Effector CD4-positive, alpha-beta T cell (primary cell): ENCODE measurements at places on chromosomes 1 and 21.

DNA sequence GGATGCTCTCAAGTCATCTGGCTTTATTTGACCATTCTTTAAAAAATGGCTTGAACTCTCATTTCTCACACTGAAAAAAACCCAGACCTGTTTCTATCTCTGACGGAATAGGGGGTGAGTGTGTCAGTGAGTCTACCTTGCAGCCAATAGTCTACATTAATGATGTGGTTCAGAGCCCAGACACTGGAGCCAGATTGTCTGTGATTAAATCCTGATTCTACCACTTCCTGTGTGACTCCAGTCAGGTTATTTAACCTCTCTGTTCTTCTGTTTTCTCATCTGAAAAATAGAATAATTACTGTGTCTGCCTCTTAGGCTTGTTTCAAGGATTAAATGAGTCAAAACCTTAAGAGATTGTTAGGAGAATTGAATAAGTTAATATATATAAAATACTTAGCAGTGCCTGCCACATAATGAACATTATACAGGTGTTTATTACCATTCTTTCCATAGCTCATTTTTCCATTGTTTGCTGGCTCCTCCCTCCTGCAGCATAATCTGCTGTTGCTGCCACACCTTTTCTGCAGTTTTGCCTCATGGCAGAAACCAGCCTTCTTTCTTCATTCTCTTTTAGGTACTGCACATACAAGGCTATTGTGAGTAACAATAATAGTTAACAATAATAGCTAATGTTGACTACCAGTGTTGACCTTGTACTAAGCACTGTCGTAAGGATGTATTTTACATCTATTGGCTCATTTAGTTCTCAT is 157.6 kb upstream of the IVNS1ABP start:
- DNase-seq, result no peak

GRCh38 chr1:64514197-64514765 is 44.4 kb downstream of the CACHD1 start:
- no peak for DNase-seq

DNA sequence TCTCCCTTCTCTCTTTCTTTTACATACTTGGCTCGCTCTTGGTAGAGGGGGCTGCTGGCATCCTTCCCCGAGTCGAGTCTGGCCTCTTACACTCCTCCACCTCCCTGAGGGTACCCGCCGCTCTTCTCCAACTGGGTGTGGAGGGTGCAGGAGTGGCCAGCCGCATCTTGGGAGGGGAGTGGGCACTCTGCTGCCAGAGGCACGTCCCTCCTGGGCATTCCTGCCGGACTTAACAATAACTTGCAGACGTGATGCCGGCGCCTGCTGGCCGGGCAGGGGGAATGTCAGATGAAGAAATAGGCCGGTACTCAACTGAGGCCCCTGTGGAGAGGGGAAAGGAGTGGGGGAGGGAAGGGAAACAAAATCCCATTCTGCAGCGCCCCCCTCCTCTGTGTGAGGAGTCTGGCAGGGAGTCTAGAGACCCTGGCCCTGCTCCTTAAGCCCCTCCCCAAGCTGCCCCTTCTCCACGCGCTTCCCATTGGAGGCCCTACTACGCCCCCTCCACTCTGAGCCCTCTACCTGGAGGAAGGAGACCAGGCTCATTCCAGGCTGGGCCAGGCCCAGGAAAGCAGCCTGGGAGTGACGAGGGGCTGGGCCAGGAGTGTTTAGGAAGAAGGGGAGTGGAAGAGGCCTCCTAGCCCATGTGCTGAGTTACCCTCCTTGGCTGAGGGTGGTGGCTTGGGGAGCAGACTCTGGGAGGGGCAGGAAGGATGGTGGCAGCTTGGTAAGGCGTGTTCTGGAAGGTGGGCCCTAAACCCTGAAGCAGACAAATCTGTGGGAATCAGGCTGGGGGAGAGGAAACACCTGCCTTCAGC is 1.8 kb downstream of the ATP2B4 start:
- no peak for DNase-seq

GRCh38 chr1:16146279-16147155 is 9.4 kb downstream of the EPHA2 start:
- DNase-seq, result no peak

DNA sequence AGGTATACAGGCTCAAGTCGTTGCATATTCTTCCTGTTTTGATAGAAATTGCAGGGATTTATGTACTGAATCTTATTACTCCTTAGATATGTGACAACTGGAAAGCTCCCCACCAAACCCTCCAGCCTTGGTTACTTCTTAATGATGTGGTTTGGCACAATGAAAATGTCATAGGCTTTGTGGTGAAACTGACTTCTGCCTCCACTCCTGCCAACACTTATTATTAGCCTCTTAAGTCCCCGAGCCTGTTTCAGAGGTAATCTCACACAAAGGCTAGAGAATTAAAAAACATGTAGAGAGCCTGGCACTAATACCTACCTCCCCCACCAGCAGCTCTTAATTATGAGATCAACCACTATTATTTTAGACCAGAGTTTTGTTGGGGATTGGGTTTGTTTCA is 4.2 kb downstream of the COX20 start:
- DNase-seq, result no peak

- DNase-seq, result no peak
Measured at GRCh38 chr1:39631361-39632322, 7.8 kb downstream of the HEYL start.

GRCh38 chr1:230891413-230891812 is 23.1 kb upstream of the C1orf198 start:
- DNase-seq, result no peak

DNA sequence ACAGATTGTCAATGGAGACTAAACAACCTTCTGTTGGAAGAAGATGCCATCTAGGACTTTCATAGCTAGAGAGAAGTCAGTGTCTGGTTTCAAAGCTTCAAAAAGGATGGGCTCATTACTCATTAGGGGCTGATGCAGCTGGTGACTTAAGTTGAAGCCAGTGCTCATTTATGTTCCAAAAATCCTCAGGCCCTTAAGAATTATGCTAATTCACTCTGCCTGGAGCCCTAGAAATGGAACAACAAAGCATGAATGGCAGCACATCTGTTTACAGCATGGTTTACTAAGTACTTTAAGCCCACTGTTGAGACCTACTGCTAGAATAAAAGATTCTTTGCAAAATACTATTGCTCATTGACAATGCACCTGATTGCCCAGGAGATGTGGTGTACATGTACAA is 63.7 kb downstream of the TTC3 start:
- no peak for DNase-seq

GRCh38 chr1:48548985-48549384 is 77.0 kb upstream of the SPATA6 start:
- DNase-seq, result no peak
